ENCODE measurements at places on chromosomes 13 and 19. TPM values are rescaled to one million over a fixed set of nuclear protein-coding genes. Genes with fewer than 3 reads are reported as not detected.

Gene PABPC3
- total RNA-seq: 0.88 TPM

Gene MBD3L2
- total RNA-seq: not detected

Gene PLEKHA4
- 4.5 TPM for total RNA-seq

Gene LGALS4
- total RNA-seq: 0.93 TPM

Gene C2CD4C
- total RNA-seq: not detected

Gene NDUFA7
- total RNA-seq: 67.3 TPM

Gene SLC10A2
- not detected for total RNA-seq

Gene ADAMTS10
- 2.8 TPM for total RNA-seq

Gene FUT6
- not detected for total RNA-seq

Gene ATP4A
- total RNA-seq: not detected
